Skin of body (tissue), 3 donors: ENCODE measurements at places on chromosomes 7 and 10. TPM values are rescaled to one million over a fixed set of nuclear protein-coding genes. Genes with fewer than 3 reads are reported as not detected.

GRCh38 chr10:117896517-117896916 lies 150.2 kb downstream of the RAB11FIP2 start:
- no peak for DNase-seq

DNA sequence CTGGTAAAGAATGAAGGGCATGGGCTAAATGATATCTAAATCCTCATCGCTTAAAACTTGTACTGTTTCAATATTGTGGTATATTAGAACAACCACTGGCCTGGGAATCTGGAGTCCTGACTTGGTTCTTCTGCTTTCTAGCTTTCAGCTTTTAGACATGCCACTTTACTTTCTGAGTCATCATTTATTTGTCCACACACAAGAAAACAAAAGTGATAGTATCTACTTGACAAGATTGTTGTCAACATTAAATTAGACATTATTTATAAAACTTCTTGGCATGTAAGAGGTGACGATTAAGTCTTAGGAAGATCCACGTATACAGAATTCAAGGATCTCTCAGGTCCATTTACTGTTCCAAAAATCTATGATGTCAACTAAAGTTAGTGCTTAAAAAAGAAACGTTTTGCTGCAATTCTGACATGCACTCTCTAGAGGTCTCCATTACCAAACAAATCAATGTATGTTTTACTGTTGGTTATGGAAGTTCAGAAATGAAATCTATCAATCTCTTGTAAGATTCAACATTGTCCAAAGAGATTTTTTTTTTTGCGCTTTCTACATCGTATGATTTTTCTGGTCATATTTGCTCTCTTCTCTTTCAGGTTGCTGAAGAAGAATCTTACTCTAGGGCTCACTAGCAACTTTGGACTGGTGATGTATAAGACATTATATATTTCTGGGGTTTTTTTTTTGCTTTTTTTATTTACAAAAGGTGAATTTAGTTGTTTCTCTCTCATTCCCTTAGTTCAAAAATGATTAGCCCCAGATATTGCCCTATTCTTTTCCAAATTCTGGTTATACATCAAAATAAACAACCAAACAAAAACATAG lies 53.6 kb upstream of the DYNC1I1 start:
- DNase-seq = peak; percentile 1

- no peak for DNase-seq
Measured at GRCh38 chr10:77638321-77639101, 903 bp upstream of the KCNMA1 start.

The NPY4R2 gene
- total RNA-seq = 0.49 TPM

DNA sequence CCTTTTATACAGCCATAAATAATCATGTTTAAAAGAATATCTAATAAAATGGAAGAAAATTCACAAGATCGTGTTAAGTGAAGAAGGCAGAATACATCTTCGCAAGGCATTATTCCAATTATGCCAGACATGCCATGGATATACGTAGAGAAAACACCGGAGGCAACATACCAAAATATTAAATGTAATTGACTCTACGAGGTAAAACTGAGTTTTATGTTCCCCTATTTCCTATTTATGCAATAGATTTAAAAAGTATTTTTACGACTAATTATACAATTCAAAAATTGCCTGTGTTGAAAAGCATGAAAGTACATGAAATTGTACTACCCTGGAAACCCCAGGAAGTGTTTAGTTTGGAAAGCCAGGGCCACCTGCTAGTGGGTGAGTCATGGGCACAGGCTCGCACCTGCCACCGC lies 936 bp upstream of the REPIN1 start:
- no peak for DNase-seq

The PLCE1 gene
- total RNA-seq = 8.6 TPM

The FAM25A gene
- total RNA-seq = 16.3 TPM
